AG04450 (cell line): ENCODE measurements at places on chromosomes 7 and 10. TPM values are rescaled to one million over a fixed set of nuclear protein-coding genes. Genes with fewer than 3 reads are reported as not detected.

DNA sequence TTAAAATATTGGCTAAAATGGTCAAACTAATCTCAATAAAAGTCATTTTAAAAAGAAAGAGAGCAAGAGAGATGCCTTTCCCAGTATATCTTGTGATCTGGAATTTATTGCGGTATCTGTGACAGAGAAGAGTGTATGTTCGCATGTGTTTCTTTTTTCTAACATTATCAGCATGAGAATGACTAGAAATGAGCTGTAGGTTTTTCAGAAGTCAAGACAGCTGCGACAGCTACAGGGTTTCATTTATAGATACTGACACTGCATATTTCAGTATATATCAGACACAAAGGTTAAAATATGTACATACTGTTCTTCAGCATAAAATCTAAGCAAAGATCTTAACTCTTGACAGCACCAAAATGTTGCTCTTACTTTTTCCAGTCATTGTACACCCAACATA is 215.8 kb downstream of the JAZF1 start:
- no peak for DNase-seq

Gene TRIM74
- polyA plus RNA-seq, result 0.09 TPM in 1 of 2 replicates, not detected in the other

DNA sequence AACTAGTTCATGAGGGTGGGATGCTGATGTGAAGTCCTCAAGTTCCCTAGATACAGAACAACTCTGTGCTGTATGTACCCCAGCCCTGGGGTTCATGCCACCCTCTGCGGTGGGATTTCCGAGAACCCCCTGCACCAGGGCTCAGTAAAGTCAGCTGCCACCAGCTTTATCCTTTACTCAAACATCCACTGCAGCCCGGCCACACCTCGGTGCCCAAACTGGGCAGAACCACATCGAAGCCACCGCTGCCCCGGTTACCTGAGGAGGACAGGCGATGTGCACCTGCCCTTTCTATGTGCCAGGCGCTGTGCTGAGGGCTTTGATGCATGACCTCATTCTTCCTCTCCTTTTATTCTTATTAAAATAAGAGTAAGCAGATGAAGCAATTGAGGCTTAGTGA is 9.9 kb upstream of the CALML5 start:
- no peak for DNase-seq

Gene TMEM130
- polyA plus RNA-seq, result 7.0 and 11.3 TPM in 2 replicates

DNA sequence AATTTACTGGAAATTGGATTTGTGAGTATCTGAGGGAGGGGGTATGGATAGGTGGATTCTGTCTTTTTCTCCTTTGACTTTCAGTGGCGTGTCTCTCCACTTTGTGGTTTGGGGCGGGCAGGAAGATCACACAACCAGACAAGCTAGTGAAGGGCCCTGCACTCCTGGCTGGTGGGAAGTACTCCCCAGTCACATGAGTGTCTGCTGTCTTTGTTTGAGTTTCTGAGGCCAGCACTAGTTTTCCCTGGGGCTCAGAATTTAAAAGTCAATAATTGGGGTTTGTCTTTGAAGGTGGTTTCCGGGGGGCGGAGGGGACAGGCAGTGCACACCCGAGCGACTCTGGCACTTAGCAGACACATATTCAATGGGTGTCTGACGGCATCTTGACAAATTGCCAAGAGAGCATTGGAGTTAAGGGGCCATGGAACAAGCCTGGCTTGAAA is 120.1 kb downstream of the WDFY4 start:
- DNase-seq, result no peak
